ENCODE measurements at places on chromosomes 7 and 10. TPM values are rescaled to one million over a fixed set of nuclear protein-coding genes. Genes with fewer than 3 reads are reported as not detected.

The TRIL gene
- total RNA-seq: 1.3 TPM

The EPHA1 gene
- total RNA-seq: 0.46 TPM

The TUBB8 gene
- total RNA-seq: not detected

The TRIP6 gene
- total RNA-seq: 49.2 TPM

The R3HCC1L gene
- 6.4 TPM for total RNA-seq

The TRIM50 gene
- not detected for total RNA-seq

The MCM10 gene
- not detected for total RNA-seq

The GSTO2 gene
- 0.85 TPM for total RNA-seq

The HYAL4 gene
- total RNA-seq: 0.42 TPM

The GPR26 gene
- not detected for total RNA-seq

The TFEC gene
- 2.6 TPM for total RNA-seq

The DPYSL4 gene
- 13.8 TPM for total RNA-seq

The SH2D4B gene
- not detected for total RNA-seq

The C10orf53 gene
- not detected for total RNA-seq

The CALCR gene
- total RNA-seq: 0.22 TPM

The TMEM176B gene
- 316 TPM for total RNA-seq

The SLF2 gene
- 15.8 TPM for total RNA-seq

The STEAP1 gene
- total RNA-seq: 2.2 TPM

The AQP1 gene
- 219 TPM for total RNA-seq

The STEAP4 gene
- 26.0 TPM for total RNA-seq

The OR2A1 gene
- 0.39 TPM for total RNA-seq

The DCLRE1C gene
- 3.8 TPM for total RNA-seq

The TES gene
- 13.9 TPM for total RNA-seq

The TMEM178B gene
- 32.1 TPM for total RNA-seq

The HTR5A gene
- total RNA-seq: not detected

The AMZ1 gene
- 0.45 TPM for total RNA-seq

The TBC1D12 gene
- total RNA-seq: 7.0 TPM

The MYH16 gene
- not detected for total RNA-seq

The BLOC1S2 gene
- total RNA-seq: 23.0 TPM

The CADPS2 gene
- 14.1 TPM for total RNA-seq

The PCBD1 gene
- 141 TPM for total RNA-seq

The DDC gene
- 0.50 TPM for total RNA-seq

The ZFYVE27 gene
- 20.6 TPM for total RNA-seq

The FOXI2 gene
- total RNA-seq: 0.06 TPM

The CLRN3 gene
- total RNA-seq: not detected

The SVIL gene
- total RNA-seq: 265 TPM

The AKR1C8 gene
- total RNA-seq: not detected

The PRSS37 gene
- not detected for total RNA-seq

The CASP2 gene
- total RNA-seq: 10.1 TPM

The CPXM2 gene
- total RNA-seq: 4.9 TPM

The HECTD2 gene
- 13.4 TPM for total RNA-seq

The NPC1L1 gene
- not detected for total RNA-seq

The ACHE gene
- 21.5 TPM for total RNA-seq

The RBM28 gene
- total RNA-seq: 21.6 TPM
